ENCODE measurements at places on chromosomes 2 and 18.
A peak's percentile ranks its signal among the peaks of the same experiment; 100 is the strongest.

GRCh38 chr2:51673628-51674027 lies 641.7 kb upstream of the NRXN1 start:
- no peak for DNase-seq

DNA sequence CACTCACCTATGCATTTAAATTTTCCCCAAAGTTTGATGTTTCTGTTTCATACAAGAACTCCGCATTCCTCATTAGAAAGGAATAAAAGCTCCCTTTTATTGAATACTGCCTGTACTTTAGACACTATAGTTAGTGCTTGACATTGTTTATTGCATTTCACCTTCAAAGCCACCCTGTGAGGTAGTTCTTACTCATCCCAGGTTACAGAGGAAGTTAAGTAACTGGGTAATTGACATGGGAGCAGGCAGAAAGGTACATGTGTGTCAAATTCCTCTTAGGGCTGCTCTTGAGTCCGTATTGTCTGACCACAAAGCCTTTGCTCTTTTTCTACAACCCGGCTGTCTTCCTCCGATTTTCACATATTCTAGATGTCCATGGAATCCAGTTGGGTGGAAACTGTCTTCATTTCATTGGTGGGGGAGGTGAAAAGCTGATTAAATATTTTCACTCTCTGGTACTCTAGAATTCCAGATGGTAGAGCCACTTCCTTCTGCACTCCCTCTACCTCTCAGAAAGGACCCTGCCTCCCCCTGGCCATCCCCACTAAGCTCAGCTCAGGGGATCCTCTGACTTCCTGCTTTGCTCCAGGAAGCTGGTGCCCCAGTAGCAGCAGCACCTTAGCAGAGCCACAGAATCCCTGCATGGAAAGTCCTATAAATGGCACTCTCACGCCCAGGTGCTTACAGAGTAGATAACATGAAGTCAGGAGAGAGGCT lies 319.2 kb downstream of the LRATD1 start:
- no peak for DNase-seq

DNA sequence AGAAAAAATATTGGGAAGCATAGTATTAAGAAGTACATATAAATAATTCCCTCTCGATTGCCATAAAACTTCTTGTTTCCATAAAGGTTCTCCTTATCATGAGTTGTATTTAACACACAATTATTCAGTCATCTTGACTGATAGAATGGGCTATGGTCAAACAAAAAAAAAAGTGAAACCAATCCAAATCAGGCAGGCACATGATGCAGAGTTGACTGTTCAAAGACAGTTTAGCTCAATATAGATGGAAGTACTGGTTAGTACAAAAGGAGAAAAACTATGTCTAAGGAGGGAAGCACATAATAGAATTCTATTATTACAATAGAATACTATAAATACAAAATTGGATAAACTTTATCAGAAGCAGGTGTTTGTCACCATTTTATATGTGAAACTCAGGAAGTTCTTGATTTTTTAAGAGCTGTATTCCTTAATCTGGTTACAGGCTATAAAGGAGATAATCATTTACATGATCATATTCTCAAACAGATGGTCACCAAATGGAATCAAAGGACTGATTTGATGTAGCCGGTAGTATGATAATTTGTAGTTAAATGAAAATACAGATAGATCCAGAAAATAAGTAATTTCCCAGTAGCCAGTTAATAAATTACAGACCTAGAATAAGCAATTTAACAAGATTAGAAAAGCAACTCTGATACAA lies 18.2 kb upstream of the CALCRL start:
- DNase-seq: no peak

DNA sequence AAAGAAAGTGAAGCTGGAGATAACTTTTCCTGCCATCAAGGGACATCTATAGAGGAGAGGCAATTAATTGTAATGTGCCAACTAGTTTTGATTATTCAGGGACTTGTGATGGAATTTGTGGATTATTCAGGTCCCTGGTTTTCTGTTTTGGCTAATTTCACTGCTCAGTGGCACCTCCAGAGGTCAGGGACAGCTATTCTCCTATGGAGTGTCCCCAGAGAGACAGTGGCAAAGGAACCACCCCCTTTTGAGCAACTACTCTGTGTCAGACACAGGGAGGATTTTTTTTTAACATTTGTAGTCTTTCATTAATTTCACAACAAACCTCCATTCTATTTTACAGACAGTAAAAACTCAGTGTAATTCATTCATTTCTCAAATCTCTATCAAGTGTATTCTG lies 206.0 kb upstream of the SPRED2 start:
- no peak for DNase-seq

DNA sequence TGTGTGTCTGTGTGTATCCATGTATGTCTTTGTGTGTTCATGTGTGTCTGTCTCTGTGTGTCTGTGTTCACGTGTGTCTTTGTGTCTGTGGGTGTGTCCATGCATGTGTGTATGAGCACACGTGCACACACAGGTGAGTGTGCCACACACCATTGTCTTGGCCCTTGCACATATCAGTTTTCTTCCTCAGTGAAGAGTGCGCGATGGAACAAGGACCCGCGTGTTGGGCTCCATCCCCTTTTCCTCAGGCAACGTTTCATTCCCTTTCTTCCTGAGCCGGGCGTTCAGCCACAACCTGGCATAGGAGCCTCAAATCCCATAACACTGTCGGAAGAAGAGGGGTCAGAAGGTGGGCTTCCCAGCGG lies 74.3 kb downstream of the PTGR3 start:
- no peak for DNase-seq

DNA sequence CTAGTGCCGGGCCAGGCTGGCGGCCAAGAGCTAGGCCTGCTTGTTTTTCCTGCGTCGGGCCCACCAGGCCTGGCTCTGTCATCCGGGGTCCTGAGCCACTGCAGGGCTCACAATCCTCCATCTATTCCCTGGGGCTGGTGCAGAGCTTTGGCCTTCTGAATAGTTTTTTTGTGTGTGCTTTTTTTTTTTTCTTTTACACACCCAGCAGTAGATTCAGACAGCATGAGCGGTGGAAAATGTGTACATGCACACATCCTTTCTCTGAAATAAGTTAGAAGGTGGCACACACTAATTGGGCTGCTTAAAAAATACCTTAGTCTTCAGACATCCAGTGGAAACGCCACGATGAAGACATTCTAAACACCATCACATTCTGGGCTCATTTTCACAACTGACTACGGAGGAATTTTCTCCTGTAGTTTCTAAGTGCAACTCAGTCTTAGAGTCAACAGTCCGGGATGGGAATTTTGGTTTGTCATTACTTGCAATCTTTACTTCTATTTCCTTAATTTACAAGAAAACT lies 6.1 kb downstream of the ZFP36L2 start:
- DNase-seq: no peak

GRCh38 chr2:237223201-237223861 lies 137.6 kb downstream of the COPS8 start:
- DNase-seq: peak; percentile 59

- DNase-seq: no peak
Measured at GRCh38 chr2:66698091-66698490, 263.2 kb downstream of the MEIS1 start.

DNA sequence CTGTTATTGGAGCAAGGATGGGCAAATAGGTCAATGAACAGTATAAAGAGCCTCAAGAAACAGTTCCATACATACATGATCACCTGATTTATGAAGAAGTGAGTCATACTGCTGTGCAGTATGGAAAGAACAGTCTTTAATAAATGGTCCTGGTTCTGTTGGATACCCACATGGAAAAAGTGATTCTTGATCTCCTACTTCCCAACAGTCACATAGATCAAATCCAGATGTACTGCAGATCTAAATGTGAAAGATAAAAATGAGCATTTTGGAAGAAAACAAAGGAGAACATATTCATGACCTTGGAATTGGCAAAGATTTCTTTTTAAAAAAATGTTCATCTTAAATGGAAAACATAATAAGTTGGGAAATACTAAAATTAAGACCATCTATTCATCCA lies 75.8 kb downstream of the CCDC148 start:
- DNase-seq: no peak

GRCh38 chr2:28438532-28439063 lies 45.9 kb downstream of the FOSL2 start:
- no peak for DNase-seq

- DNase-seq: no peak
Measured at GRCh38 chr2:22282220-22282619, 1102.8 kb upstream of the KLHL29 start.

GRCh38 chr2:9313443-9313842 lies 106.8 kb downstream of the ASAP2 start:
- no peak for DNase-seq

GRCh38 chr2:118554616-118555015 lies 292.8 kb downstream of the EN1 start:
- DNase-seq: no peak

- DNase-seq: no peak
Measured at GRCh38 chr2:11344956-11345677, 681 bp upstream of the ROCK2 start.

DNA sequence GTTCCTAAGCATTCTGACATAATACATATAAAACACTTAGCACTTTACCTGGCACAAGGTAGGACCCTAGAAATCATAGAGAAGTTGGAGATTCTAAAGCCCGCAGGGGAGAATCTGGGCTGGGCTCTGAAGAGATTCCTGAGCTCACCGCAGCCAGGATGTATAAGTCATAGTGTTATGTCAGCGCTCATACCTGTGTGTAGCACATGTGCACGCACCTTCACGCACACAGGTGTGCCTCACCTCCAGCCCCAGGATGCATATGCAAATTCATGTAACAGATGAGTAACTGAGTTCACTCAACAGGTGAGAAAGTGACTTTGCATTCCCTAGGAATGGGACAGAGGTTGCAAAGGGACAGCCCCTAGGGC lies 7.9 kb upstream of the SDC1 start:
- no peak for DNase-seq

DNA sequence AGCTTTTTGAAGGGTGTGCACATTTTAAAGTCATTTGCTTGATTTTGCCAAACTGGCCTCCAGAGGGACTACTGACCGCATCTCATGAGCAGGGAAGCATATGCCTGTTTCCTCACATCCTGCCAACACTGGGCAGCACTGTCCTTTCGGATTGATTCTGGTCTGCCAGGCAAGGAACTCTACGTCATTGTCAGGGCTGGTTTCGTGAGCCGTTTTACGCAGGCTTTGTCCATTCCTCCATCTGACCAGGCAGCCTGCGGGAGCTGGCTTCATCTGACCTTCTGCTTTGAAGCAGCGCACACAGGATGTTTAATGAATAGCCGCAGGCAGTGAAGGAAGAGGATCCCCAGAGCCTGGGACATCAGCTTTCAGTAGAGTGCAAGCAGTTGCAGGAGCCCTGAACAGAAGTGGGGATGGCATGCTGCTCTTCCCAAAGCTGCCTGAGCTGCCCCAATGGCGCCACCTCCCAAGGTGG lies 46.3 kb upstream of the SEMA4C start:
- DNase-seq: no peak

DNA sequence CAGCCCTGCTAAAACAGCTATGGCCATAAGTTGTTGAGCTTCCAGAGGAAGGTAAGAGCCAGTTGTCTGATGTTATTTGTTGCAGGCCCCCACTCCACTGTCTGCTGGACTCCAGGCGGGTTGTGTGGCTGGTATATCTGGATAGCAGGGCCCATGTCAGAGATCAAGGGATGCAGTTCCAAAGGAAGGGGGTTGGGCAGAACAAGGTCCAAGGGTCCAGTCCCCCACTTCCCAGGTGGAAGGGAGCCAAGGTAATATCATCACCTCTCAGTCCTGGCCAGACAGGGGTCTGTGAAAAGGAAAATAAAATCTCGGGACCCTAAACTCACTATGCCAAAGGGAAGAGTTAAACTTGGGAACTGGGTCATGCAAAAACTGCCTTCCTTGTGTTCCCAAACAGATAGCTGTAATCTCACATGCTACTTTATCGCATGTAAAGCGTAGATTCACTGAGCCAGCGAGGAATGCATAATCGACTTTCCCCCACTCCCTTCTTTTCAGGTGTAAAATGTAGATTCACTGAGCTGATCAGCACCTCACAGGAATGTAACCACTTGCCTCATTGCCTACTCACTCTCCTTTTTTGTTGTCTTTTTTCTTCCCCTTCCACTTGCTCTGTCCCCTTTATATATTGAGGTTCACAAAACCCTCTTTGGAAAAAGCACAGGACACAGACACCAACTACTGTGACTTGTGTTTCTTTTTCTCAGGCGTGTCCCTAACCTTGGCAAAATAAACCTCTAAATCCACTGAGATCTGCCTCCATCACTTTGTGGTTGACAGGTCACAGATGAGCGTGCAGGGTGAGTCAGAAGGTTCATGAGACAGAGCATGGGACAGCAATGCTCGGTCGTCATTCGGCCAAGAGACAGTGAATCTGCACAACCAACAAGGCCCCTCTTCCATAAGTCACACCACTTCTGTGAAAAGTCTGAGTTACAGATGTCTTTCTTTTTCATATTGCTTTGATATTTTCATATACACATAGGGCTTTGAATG lies 255.3 kb upstream of the SIX2 start:
- DNase-seq: no peak

GRCh38 chr2:27844821-27845255 lies 45.3 kb downstream of the RBKS start:
- no peak for DNase-seq

- DNase-seq: no peak
Measured at GRCh38 chr2:75367401-75367800, 168.1 kb upstream of the TACR1 start.

DNA sequence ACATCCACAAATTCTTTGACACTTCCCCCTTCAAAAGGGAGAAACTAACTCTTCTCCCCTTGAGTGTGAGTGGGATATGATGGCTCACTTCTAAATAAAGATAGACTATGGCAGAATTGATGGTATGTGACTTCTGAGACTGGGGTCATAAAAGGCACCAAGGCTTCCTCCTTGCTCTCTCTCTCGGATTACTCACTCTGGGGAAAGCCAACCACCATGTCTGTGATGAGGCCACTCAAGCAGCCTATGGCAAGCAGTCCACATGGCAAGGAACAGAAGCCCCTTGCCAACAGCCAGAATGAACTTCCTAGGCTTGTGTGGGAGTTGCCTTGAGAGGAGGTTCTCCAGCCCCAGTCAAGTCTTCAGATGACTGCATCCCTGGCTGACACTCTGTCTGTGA lies 43.6 kb downstream of the KIAA2012 start:
- DNase-seq: no peak

- DNase-seq: no peak
Measured at GRCh38 chr2:3307901-3308300, 69.7 kb downstream of the EIPR1 start.

- DNase-seq: no peak
Measured at GRCh38 chr18:48858676-48859075, 92.1 kb downstream of the SMAD7 start.

DNA sequence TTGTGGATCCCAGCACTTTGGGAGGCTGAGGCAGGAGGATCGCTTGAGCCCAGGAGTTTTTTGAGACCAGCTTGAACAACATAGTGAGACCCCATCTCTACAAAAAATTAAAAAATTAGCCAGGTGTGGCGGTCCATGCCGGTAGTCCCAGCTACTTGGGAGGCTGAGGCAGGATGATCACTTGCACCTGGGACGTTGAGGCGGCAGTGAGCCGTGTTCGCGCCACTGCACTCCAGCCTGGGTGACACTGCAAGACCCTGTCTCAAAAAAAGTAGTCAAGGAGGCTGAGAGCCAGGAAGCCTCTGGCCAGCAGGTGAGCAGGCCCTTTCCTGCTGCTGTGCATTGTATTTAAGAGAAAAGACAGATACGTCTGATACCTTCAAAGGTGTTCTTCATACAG lies 11.1 kb upstream of the PROC start:
- DNase-seq: no peak
